Psoas muscle (tissue), 8 donors: ENCODE measurements at places on chromosomes 5 and 9. TPM values are rescaled to one million over a fixed set of nuclear protein-coding genes. Genes with fewer than 3 reads are reported as not detected.

PNPLA7 gene
- total RNA-seq: 14.0 TPM

TTC39B gene
- total RNA-seq: 2.5 TPM

UNC13B gene
- 11.0 TPM for total RNA-seq

ENTREP1 gene
- total RNA-seq: 22.3 TPM

ANKRD18B gene
- not detected for total RNA-seq

GRCh38 chr9:129334105-129334935, 156.3 kb upstream of the IER5L start:
- peak; percentile 91 for DNase-seq
- H3K4me1 ChIP-seq: peaks cover 18% of the 10 kb centered on the region
- no peak overlapping the region for H3K4me3 ChIP-seq
- peaks cover 25% of the 10 kb centered on the region for H3K27me3 ChIP-seq

GRCh38 chr5:139108063-139108824, 89.9 kb downstream of the SIL1 start:
- H3K36me3 ChIP-seq: no peaks in the 10 kb centered on the region
- no peak overlapping the region for H3K4me3 ChIP-seq
- peaks cover 34% of the 10 kb centered on the region for H3K4me1 ChIP-seq
- H3K27ac ChIP-seq: no peak overlapping the region
- no peaks in the 10 kb centered on the region for H3K27me3 ChIP-seq
- no peak for DNase-seq

DNA sequence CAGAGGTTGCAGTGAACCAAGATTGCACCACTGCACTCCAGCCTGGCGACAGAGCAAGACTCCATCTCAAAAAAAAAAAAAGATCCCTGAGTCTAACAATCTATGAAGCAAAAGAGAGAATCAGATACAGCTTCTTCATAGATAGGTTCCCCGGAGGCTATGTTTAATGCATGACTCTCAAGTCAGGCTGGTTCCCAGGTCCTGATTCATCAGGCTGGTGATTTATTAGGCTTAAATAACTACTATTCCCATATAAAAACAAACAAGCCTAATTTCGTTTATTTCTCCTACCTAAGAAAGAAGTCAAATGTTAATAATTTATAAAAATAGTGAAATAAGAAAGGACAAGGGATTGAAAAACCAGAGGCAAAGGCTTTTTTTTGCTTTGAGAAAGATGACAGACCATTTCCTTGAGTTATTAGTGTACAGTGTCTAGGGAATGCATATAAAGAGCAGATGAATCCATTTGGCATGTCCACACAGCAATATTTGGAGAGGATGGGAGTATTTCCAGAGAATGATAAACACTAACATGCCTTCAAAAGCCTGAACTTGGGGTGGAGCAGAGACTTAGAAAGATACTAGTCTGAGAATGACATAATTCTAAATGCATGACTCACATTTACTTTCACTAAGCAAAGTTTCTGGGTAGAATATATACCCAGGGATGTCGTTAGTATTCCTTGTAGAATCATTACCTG, 115.3 kb downstream of the NREP start:
- no peak for DNase-seq
- no peak overlapping the region for H3K27ac ChIP-seq
- H3K36me3 ChIP-seq: no peaks in the 10 kb centered on the region

DNA sequence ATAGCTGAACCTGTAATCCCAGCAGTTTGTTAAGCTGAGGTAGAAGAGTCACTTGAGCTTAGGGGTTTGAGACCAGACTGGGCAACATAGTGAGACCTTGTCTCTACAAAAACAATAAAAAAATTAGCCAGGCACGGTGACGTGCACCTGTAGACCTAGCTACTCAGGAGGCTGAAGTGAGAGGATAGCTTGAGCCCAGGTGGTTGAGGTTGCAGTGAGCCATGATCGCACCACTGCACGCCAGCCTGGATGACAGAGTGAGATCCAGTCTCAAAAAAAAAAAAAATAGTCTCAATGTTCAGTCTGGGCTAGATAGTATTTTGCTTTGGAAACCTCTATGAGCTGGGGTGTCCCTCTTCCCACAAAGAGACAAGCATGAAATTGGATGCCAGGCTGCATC, 51.9 kb upstream of the IQGAP2 start:
- H3K27ac ChIP-seq: no peak overlapping the region
- H3K4me1 ChIP-seq: no peaks in the 10 kb centered on the region
- no peak for DNase-seq
- H3K27me3 ChIP-seq: no peaks in the 10 kb centered on the region
- no peaks in the 10 kb centered on the region for H3K36me3 ChIP-seq

- H3K36me3 ChIP-seq: no peaks in the 10 kb centered on the region
- no peak for DNase-seq
- no peak overlapping the region for H3K4me3 ChIP-seq
- H3K4me1 ChIP-seq: peaks cover 7% of the 10 kb centered on the region
- no peaks in the 10 kb centered on the region for H3K27me3 ChIP-seq
- no peak overlapping the region for H3K27ac ChIP-seq
Measured at GRCh38 chr5:160289721-160290120, 22.6 kb downstream of the CCNJL start.

GRCh38 chr5:422323-423232, 20.4 kb upstream of the EXOC3 start:
- H3K36me3 ChIP-seq: no peaks in the 10 kb centered on the region
- DNase-seq: peak; percentile 39
- no peaks in the 10 kb centered on the region for H3K4me1 ChIP-seq

GRCh38 chr5:103624035-103624480, 61.5 kb upstream of the NUDT12 start:
- no peaks in the 10 kb centered on the region for H3K4me1 ChIP-seq
- no peaks in the 10 kb centered on the region for H3K27me3 ChIP-seq
- H3K36me3 ChIP-seq: no peaks in the 10 kb centered on the region
- no peak overlapping the region for H3K4me3 ChIP-seq
- no peak overlapping the region for H3K27ac ChIP-seq

- no peaks in the 10 kb centered on the region for H3K36me3 ChIP-seq
- H3K27me3 ChIP-seq: no peaks in the 10 kb centered on the region
- H3K27ac ChIP-seq: no peak overlapping the region
- H3K4me1 ChIP-seq: no peaks in the 10 kb centered on the region
- no peak for DNase-seq
- H3K4me3 ChIP-seq: no peak overlapping the region
Measured at GRCh38 chr9:7859701-7860334, 60.2 kb upstream of the DMAC1 start.

- H3K27me3 ChIP-seq: no peaks in the 10 kb centered on the region
- peak overlapping the region; percentile 66 for H3K27ac ChIP-seq
- peaks cover 36% of the 10 kb centered on the region for H3K4me1 ChIP-seq
- H3K36me3 ChIP-seq: no peaks in the 10 kb centered on the region
Measured at GRCh38 chr9:3511551-3511950, 14.2 kb downstream of the RFX3 start.

- no peaks in the 10 kb centered on the region for H3K27me3 ChIP-seq
- DNase-seq: no peak
- no peak overlapping the region for H3K27ac ChIP-seq
- no peaks in the 10 kb centered on the region for H3K36me3 ChIP-seq
- no peaks in the 10 kb centered on the region for H3K4me1 ChIP-seq
- no peak overlapping the region for H3K4me3 ChIP-seq
Measured at GRCh38 chr5:160497878-160498277, 76.2 kb downstream of the PTTG1 start.

DNA sequence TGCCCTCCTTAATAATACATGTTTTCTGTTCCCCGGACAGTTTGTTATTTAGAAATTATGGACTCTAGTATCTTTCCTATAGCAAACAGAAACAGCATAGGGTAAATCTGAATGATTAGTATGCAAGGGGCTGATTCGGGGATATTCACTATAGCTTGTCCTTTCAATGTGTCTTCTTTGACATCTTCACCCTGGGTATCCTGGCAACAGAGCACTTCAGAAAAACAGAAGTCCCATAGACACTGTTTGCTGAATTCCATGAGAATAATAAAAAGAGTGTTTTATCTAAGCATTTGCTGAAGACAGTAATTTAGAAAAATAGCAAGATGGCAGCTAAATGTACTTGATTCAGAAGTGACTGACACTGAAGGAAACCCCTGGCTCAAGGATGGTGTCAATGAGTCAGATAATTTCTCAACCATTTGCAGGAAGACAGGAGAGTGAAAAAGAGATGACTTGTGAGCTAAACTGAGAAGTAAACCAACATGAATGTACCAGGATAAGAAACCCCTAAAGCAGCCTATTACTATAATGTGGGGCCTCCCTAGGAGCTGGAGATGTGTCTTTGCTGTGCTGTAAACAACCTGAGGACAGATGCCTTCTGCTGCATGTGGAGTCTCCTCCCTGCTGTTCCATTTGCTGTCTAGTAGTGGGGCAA, 246.2 kb downstream of the MAN2A1 start:
- DNase-seq: no peak
- no peak overlapping the region for H3K27ac ChIP-seq
